ENCODE measurements at places on chromosomes 3 and 15. TPM values are rescaled to one million over a fixed set of nuclear protein-coding genes. Genes with fewer than 3 reads are reported as not detected.

Gene BSN
- total RNA-seq, result 0.15 TPM

Gene TMEM45A
- total RNA-seq, result 24.5 TPM

Gene PAQR9
- not detected for total RNA-seq

Gene SLC24A5
- not detected for total RNA-seq

Gene EBLN2
- 12.0 TPM for total RNA-seq

Gene ASB14
- total RNA-seq, result not detected

Gene ATP10A
- total RNA-seq, result 7.2 TPM

Gene BLM
- total RNA-seq, result 7.4 TPM

Gene PP2D1
- total RNA-seq, result not detected

Gene FANCD2
- 6.2 TPM for total RNA-seq

Gene EFHB
- 1.3 TPM for total RNA-seq

Gene PTPN23
- total RNA-seq, result 18.4 TPM

Gene CPN2
- total RNA-seq, result not detected

Gene SEMA6D
- total RNA-seq, result 22.8 TPM

Gene ALDH1A2
- 11.1 TPM for total RNA-seq

Gene RCCD1
- total RNA-seq, result 5.3 TPM

Gene DUOXA2
- 0.33 TPM for total RNA-seq

Gene FETUB
- not detected for total RNA-seq

Gene SEMA5B
- total RNA-seq, result 0.33 TPM

Gene EPHB1
- 5.9 TPM for total RNA-seq

Gene NCEH1
- 23.9 TPM for total RNA-seq

Gene NOX5
- total RNA-seq, result 1.0 TPM

Gene PLA2G4F
- total RNA-seq, result 1.8 TPM

- no peak for DNase-seq
Observed at GRCh38 chr3:179234199-179234598, 16.7 kb downstream of the KCNMB3 start.

- DNase-seq, result no peak
Observed at GRCh38 chr3:124714223-124714853, 15.9 kb upstream of the UMPS start.

DNA sequence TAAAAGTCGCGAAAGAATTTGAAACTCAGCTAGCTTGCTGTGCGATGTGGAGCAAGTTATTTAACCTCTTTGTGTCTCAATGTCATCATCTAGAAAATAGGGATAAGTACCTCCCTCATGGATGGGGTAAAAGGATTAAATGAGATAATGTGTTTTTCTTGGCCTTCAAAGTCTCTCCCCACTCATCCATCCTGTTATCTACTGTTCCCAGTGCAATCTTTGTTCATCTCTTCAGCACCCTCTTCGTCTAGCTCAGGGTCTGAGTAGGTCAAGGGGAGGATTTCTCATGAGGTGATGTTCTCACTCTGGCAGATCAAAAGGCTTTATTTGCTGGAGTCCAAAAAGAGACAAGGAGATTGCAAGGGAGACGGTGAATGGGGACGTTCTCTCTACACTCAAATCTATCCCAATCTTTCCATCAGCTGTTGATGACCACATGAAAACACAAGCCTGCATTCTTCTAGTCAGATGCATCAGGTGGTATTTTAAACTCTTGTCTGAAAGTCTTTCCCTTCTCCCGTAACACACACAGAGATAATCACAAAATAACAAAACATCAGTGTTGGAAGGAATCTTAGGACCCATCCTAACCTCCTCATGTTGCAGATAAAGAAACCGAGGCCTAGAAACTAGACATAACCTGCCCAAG is 1.3 kb downstream of the MESD start:
- DNase-seq, result no peak

- no peak for DNase-seq
Observed at GRCh38 chr15:61309031-61309511, 80.0 kb upstream of the RORA start.

DNA sequence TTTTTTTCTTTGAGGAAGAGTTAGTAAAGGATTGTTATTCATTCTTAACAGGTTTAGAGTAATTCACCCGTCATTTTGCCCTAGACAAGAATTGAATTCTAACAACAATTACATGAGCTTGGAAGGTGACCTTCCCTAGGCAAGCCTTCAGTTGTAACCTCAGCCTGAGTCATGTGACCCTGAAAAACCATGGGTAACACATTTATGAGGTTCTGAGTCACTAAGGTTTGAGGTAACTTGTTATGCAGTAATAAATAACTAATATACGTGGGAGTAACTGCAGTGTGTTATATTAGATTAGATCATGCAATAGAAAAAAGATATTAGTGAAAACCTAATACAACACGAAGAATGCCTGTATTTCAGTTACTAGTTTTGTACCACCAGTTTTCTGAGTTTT is 237.6 kb upstream of the NDN start:
- no peak for DNase-seq

DNA sequence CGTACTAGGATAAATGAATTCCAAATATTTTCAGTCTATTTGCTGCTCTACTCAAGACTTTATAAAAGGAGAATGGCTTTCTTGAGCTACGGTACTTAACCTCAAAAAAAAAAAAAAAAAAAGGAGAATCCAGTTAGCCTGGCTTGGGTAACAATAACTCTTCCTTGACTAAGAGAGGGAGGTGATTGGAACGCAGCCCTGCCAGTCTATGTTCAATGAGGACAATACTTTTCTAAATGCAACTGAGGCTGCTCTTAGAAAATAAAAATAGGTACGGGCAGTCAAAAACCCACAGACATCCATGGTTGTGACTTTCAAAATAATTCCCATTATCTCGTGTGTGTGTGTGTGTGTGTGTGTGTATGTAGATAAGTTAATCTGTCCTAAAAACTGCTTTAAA is 661.7 kb upstream of the NAALADL2 start:
- no peak for DNase-seq

DNA sequence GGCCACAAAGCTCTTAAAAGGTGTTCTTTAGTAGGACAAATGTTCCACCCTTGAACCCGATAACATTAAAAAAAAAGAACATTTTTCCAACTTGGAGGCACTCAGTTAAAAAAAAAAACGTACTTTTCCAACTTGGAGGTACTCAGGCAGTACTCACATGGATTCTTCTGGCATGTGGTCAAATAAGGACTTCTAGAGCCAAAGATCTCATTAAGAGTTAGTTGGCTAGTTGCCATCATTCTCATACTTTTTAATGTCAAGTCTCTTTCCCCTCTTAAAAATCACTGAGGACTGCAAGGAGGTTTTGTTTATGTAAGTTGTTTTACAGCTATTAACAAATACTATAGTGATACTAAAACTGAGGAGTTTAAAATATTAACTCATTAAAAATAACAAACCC is 101.0 kb downstream of the CADPS start:
- DNase-seq, result no peak

DNA sequence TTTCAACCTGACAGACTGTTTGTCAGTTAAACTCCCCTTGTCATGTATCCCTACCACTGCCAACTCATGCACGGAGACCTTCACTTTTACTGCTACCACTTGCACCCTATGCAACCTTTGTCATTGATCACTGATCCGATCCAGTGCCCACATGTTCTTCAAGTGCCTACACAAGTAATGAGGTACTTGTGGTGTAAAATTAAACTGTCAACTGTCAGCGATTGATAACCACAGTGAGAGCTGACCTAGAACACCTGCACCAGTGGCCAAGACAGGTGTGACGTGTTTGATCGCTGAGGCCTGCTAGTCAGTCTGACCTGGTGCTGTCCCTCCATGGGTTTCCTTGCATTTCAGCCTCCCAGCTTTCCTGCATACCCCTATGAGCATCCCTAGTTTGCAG is 55.6 kb downstream of the MECOM start:
- DNase-seq, result no peak

GRCh38 chr3:39443530-39443929 is 23.9 kb upstream of the MOBP start:
- no peak for DNase-seq

GRCh38 chr15:45224621-45225217 is 27.3 kb upstream of the SLC28A2 start:
- DNase-seq, result no peak

- DNase-seq, result no peak
Observed at GRCh38 chr3:43995547-43996378, 245.9 kb upstream of the TOPAZ1 start.

GRCh38 chr15:63539521-63539920 is 35.1 kb downstream of the USP3 start:
- no peak for DNase-seq

DNA sequence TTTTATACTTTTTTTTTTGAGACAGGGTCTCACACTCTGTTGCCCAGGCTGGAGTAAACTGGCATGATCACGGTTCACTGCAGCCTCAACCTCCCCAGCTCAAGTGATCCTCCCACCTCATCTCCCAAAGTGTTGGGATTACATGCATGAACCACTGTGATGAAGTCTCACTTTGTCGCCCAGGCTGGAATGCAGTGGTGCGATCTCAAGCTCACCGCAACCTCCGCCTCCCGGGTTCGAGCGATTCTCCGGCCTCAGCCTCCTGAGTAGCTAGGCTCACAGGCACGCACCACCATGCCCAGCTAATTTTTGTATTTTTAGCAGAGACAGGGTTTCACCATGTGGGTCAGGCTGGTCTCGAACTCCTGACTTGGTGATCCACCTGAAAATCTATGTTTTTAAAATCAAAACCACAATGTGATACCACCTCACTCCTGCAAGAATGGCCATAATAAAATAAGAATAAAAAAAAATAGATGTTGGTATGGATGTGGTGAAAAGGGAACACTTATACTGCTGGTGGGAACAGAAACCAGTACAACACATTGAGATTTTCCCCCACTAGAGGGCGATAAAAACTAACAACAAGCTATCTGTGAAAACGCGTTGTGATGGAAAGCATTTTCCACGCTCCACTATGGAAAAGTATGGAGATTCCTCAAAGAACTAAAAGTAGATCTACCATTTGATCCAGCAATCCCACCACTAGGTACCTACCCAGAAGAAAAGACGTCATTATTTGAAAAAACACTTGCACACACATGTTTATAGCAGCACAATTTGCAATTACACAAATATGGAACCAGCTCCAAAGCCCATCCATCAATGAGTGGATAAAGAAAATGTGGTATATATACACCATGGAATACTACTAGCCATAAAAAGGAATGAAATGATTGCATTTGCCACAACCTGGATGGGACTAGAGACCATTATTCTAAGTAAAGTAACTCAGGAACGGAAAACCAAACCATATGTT is 26.8 kb upstream of the OCA2 start:
- no peak for DNase-seq

DNA sequence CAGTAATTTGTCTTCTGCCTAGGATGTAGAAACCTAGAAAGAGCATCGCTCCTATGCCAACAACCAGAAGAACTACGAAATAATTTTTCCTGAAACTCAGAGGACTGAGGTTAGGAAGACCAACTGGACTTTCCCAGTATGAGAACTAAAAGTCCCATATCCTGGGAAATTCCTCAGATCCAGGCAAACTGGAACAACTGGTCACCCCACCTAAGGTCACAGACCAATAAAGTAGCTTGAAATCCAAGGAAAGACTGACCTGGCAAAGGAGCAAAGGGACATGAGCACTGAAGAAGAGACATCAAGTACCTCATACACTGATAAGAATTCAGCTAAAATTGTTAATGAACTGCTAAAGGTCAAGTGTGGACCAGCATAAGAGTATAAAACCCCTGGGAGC is 6.6 kb downstream of the RPL39L start:
- DNase-seq, result no peak

GRCh38 chr3:114452256-114452655 is 158.4 kb downstream of the TIGIT start:
- DNase-seq, result no peak

GRCh38 chr3:170712336-170712735 is 126.5 kb upstream of the SLC7A14 start:
- DNase-seq, result no peak

DNA sequence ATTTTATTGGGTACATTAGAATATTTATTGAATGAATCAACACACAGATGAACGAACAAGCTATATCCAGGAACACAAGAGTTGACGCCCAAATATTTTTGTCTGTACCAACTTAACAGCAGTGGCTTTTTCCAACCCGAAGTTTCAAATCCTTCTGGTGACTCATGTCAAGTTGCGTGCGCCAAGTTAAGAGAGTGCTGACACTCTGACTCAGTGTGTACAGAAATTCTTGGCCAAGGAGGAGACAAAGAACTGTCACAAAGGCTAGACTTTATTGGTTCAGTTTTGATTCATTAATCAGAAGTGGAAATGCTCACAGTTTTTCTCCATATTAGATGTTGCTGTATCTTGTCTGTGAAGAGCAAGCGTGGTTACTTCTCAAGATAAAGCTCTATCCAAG is 59.6 kb upstream of the TSC22D2 start:
- DNase-seq, result no peak

- peak; percentile 67 for DNase-seq
Observed at GRCh38 chr3:12180218-12180617, 21.5 kb upstream of the TIMP4 start.

GRCh38 chr15:44780608-44781007 is 44.3 kb downstream of the TRIM69 start:
- no peak for DNase-seq

- DNase-seq, result no peak
Observed at GRCh38 chr15:87626860-87627259, 629.7 kb downstream of the NTRK3 start.

DNA sequence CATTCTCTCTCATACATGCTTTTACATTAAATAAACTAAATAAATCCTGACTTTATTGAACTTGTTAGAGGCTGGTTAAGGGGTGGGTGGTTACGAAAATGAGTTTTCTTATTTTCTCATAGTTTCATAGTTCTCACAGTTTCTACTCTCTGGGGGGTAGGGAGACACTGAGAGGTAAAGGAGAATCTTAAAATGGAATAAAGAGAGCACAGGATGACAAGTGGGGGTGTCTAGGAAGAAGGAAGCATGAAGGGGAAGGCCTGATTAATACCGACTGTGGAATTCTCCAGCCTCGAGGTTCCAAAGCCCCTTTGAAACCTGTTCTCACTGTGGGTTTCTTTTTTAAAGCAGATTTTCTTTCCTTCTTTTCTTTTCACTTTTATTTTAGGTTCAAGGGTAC is 66.4 kb upstream of the TRA2B start:
- no peak for DNase-seq

- no peak for DNase-seq
Observed at GRCh38 chr3:141255137-141255845, 23.7 kb downstream of the PXYLP1 start.

- no peak for DNase-seq
Observed at GRCh38 chr15:78709263-78709882, 68.4 kb upstream of the CHRNB4 start.
